Uterine smooth muscle cell (primary cell): ENCODE measurements at places on chromosomes 5 and 9. TPM values are rescaled to one million over a fixed set of nuclear protein-coding genes. Genes with fewer than 3 reads are reported as not detected.

The SPIN1 gene
- total RNA-seq: 134 and 174 TPM in 2 replicates

The SLC1A3 gene
- 0.37 and 2.1 TPM in 2 replicates for total RNA-seq

The IFNA13 gene
- total RNA-seq: not detected in 2 replicates

The NR2F1 gene
- 51.9 and 63.0 TPM in 2 replicates for total RNA-seq

The GPR150 gene
- total RNA-seq: 0.12 and 0.33 TPM in 2 replicates
